NCI-H2171 (cell line): ENCODE measurements at places on chromosomes 6 and 20.

DNA sequence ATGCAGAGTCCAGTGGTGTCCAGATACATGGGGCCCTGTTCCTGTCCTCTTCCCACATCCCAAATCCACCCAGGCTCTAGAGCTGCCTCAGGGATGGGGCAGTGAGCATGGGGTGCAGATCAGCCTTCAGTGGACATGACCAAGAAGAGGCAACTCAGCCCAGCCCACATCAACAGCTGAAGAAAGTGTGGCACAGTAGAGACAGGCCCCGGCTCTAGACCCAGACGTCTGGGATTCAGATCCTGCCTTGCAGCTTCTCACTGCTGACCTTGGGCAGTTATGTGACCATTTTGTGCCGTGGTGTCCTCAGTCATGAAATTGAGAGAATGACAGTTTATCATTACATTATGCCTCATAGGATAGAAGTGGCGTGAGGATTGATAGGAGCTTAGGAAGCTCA, 54.6 kb upstream of the CST7 start:
- DNase-seq: no peak

GRCh38 chr6:73817253-73817652, 121.2 kb downstream of the CD109 start:
- no peak for DNase-seq

DNA sequence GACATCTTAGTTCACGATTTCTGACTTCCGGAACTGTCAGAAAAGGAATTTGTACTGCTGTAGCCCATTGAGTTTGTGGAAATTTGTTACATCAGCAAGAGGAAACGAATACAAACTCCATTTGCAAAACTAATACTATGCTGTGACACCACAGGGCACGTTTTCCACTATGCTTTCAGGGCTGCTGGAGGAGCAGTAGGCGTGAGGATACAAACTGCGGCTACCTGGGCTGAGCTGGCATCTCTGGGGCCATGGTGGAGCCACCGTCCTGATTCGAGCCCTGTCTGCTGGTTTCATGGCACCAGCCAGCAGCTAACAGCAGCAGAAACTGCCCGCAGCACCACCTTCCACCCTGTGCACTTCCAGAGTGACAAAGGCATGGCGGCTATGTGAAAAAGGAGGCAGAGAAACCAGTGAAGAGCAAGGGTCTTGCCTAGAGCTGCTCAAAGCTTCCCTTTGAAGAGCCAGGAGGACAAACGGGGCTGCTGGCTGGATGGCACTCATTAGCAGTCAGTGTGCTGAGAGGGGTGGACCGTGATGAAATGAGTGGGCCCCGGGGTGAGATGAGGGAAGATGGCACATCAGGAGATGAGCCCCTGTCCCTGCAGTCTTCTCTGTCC, 58.9 kb upstream of the STX16 start:
- DNase-seq: no peak

DNA sequence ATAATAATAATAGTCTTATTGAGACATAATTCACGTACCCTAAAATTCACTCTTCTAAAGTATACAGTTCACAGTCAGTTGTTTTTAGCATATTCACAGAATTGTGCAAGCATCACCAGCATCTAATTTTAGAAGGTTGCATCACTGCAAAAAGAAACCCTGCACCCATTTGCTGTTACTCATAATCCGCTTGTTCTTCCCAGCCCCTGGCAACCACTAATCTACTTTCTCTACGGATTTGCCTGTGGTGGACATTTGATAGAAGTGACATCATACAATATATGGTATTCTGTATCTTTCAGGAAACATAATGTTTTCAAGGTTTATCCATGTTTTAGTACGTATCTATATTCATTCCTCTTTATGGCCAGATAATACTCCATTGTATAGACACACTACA, 41.5 kb upstream of the FAM184A start:
- no peak for DNase-seq

- no peak for DNase-seq
Observed at GRCh38 chr20:52518735-52519134, 327.2 kb upstream of the ZFP64 start.

DNA sequence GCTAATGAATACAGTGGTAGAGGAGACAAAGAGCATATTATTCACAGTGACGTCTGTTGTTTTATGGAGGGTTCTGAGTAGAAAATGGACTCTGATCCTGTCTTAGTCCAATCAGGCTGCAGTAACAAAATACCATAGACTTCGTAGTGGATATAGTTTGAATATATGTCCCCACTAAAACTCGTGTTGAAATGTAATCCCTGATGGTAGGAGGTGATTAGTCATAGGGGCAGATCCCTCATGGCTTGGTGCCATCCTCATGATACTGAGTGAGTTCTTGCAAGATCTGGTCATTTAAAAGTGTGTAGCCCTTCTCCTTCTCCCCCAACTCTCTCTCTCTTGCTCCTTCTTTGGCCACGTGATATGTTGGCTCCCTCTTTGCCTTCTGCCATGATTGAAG, 82.5 kb downstream of the CD83 start:
- DNase-seq: no peak

- DNase-seq: no peak
Observed at GRCh38 chr20:22698259-22698842, 114.0 kb upstream of the FOXA2 start.

DNA sequence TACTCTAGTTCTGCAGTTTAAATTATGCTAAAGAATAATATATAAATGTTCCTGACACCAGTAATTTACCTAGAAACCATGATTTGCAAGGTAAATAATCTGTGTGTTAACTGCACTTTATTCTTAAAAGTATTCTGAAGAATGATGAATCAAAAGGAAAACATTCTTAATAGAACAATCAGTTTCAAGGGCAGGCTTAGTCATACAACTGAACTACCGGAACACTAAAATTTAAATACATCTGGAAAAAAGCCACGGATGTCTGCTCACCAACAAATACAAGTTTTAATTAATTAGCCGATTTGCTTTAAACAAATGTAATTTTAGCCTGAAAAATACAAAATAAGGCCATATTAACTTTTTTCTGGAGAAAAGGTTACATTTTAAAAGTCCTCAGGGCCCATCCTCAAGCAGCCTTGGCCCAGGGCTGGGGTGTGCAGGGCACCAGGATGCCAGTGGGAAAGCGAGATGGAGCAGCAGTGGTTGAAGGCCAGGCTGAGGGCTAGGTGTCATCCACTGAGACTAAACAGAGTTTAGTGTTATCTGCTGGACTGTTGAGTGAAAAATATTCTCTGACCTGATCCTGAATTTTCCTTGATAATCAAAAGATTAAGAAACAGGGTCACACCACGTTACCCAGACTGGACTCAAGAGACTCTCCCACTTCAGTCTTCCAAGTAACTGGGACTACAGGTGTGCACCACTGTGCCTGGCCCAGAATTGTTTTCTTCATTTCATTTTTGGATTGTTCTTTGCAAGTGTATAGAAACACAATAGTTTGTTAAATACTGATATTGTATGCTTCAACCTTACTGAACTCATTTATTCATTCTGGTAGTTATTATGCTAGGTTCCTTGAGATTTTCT, 88.2 kb upstream of the DST start:
- DNase-seq: no peak

DNA sequence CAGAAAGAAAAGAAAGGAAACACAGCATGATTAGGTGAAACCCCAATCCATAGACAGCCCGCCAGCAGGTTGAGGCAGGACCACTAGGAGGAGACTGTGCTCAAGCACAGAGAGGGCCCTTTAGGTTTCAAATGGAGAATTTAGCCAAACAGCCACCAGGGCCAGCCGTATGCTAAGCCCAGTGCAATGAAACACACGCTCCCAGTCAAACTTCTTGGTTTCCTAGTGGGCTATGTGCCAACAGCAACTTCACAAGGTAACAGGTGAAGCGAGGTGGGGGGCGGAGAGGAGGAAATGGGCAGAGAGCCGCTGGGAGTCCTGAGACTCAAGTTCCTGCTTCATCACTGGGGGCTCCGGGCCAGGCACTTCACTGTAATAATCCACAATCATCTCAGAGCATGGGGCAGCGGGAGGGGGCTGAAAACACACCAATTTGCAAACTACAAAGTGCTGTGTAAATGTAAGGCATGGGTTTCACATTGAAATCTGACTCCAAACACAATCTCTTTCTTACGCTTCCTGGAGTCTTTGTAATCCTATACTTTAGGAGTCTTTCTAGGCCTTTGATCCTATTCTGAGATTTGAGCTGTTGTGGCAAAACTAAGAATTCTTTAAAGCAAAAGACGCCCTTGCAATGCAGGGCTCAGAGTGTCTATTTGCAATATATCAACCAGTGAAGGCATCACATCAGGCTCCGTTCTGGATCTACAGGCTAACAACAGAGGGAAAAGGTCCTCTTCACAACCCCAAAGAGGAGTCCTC, 117.3 kb downstream of the OPRM1 start:
- DNase-seq: no peak

- DNase-seq: no peak
Observed at GRCh38 chr6:8530785-8531435, 95.6 kb upstream of the SLC35B3 start.

DNA sequence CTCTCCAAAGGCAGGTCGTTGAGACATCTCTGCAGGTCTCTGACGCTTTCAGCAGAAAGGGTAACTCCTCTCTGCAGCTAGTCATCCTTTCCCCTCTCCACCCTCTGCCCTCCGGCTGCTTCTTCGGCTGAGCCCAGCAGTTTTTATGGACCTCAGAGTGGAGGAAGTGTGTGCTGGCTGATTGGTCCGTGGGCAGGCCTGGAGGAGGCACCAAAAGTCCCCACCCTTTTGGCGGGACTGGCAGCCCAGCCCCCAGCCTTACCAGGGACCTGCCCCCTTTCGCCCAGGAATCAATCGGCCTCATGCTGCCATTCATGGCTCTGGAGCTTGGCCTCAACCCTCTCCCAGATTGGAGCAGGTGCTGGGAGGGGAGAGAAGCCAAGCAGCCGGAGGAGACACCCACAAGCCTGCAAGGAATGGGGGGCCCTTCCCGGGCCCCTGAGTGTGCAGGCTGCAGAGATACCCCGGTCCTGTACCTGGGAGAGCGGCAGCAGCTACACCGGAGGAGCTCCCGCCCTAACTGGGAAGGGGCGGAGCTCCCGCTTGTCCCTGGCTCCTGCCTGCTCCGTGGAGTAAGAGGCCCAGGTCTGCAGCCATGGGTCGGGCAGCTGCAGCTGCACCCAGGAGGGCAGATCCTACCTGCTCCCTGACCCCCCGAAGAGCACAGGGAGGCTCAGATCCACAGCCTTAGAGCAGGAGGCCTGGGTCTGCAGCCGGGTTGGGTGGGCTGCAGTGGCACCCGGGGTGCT, 170.3 kb upstream of the SOX4 start:
- no peak for DNase-seq

DNA sequence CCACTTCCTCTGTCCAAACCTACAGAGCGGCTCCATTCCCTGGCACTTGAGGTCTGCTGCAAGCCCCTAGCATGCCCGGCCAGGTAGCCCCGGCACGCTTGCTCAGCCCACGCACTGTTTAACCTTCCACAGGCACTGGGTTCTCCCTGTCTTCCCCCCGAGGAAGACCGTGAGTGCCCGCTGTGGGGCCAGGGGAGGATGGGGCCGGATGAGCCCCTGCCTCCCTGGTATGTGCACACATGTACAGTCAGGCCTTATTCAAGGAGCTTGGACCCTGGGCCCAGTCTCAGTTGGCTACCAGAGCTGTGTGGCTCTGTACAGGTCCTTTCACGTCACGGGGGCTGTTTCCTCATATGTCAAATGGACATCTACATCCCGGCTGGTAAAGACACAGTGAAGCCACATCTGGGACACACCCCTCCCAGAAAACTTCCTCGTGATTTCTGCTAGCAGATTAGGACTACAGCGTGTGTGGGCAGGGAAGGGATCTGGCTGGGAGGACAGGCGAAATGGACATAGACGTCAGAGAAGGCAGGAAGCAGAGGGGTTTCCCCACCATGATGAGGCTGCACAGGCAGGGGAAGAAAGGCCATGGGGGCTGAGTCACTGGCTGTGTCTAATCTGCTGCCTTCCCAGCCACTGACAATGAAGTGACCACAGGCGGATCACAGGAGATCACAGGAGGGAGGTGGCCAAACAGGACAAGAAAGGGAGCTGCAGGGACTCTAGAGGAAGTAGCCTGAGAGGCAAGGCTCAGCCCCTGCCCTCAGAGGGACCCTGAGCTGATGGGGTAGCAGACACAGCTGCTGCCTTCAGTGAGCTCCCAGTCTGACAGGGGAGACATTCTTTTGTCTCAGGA, 62.9 kb downstream of the MRPL14 start:
- DNase-seq: no peak

DNA sequence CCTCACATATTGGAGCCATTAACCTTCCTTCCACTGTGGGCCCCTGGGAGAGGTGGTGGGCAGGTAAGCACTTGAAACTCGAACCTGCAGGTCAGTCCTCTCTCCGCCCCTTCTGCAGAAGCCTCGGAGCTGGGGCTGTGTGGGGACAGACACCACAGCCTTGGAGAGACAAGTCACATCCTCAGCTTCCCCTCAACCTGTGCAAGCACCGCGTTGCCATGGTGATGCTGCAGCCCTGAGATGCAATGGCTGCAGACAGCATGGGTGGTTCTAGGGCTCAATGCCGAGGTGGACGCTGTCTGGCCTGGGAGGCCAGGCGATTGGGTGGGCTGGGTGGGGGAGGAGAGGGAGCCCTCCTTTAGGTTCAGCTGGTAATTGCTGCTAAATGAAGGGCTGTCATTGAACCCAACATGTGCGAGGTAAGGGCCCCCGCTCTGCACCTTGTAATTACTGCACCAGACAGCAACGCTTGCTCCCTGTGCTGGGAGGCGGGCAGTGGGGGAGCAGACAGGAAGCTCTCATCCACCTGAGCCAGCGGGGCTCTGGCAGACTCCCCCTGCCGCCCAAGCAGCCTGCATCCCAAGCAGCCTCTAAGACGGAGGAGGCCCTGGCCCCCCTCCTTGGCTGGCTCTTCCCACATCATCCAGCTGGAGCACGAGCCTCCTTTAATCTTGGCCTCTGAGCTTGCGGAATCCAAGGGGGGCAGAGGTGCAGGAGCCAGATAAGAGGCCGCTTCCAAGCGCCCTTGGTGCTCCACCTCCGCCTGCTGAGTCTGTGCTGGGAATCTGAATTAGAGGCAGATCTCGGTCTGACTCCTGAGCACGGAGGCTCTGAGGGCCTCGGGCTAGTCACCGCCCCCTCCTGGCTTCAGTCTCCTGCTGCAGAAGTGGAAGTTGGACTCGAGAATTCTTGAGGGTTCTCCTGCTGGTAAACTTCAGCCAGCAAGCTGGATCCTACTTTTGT, 39.8 kb upstream of the CDH22 start:
- peak; percentile 75 for DNase-seq

DNA sequence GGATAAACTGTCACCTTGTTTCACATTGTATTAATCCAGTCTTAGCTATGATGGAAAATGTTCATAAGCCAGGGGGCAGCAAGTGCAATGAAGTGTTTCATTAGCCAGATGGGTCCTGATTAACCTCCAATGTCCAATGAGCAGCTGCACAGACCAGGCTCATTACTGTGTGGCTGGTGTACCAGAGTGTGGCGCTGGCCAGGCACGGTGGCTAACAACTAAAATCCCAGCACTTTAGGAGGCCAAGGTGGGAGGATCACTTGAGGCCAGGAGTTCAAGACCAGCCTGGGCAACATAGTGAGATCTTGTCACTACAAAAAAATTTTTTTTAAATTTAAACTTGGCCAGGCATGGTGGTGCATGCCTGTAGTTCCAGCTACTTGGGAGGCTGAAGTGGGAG, 201.7 kb upstream of the FOXQ1 start:
- no peak for DNase-seq

DNA sequence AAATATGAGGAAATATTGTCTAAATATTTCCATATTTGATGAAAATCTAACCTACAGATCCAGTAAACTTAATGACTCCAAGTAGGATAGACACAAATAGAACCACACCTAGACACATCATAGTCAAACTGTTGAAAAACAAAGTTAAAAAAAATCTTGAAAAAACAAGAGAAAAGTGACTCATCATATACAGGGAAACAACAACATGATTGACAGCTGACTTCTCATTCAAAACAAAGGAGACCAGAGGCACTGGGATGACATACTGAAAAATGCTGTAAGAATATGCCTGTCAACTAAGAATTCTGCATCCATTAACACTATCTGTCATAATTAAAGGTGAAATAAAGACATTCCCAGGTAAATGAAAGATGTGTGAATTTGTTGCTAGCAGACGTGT, 38.8 kb downstream of the BMP2 start:
- no peak for DNase-seq
